Fibroblast of skin of left biceps (primary cell): ENCODE measurements at places on chromosomes 7 and 10.

GRCh38 chr10:12973149-12973718 lies 28.3 kb downstream of the CCDC3 start:
- DNase-seq = no peak

- no peak for DNase-seq
Observed at GRCh38 chr10:75726522-75727483, 295.4 kb downstream of the LRMDA start.

GRCh38 chr10:129521161-129522025 lies 54.4 kb downstream of the MGMT start:
- DNase-seq = no peak

DNA sequence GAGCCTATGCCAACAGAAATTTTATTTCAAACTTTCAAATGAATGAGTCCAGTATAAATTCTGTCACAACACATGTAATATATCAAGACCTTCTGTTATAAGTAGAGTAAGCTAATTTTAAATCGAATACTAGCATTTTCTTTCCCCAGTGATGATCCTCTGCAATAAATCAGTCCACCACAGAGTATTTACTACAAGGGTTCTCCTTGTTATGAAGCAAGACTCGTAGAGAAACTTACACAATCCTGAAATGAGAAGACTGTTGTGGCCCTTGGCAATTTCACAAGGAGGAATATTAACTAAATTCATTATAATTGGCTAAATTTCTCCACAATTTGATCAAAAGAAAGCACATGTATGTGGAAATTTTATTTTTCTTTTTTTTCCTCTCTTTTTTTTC lies 312.4 kb upstream of the DGKB start:
- DNase-seq = no peak

DNA sequence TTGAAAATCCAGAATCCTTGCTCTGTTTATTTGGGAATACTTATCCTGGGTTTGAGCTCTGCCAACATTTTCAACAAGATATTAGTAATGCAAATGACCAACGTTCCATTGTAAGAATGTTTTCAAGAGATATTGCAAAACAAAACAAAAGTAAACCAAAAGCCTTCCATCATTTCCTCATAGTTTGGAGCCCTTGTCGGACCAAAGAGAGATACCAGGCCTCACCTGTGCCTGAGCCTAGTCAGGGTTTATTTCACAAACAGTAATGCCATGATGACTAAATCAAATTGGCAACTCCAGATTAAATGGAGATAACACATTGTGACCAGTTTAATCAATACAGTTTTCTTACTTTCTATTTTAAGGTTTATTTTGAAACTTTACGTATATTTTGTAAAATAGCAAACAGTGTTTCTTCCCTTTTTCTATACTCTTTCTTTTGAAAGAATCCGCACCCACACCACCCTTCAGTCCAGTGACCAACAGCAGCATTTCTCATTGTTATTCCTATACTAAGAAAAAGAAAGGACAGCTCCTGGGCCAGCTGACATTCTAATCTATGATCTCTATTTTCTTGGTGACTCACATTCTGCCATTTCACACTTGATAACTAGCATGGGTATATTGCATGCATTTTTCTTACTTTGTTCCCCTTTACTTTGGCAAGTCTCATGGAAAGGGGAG lies 168.5 kb upstream of the MEOX2 start:
- DNase-seq = no peak

GRCh38 chr7:142057101-142057500 lies 54.4 kb upstream of the MGAM2 start:
- no peak for DNase-seq

DNA sequence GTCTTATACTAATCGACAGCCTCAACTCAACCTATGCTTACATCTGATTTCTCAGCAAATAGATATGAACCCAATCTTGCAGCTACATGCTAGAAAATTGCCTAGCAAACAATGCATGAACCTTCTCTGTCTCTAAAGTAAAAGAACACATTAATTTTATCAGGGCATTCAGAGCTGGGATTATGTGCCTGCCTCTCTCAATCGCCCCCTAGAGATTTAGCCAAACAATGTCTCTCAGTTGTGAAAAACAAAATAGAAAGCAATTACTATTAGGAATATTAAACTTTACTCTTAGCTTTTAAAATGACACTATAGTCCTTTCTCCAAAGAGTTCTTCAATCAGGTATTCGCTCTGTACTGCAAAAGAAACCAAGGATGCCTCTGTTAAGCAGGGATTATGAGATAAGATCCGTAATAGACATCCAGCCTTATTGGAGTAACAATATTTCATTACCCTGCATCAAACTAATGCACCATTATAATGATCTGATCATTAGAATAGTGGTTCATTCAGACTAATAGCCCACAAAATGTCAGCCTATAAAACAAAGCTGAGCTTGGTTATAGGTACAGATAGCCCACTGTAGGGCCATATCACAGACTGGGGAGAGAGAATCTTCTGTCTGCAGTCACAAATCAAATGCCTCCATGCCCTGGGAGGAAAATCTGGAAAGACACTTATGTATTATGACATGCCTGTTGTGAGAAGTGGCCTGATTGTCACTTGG lies 736.9 kb downstream of the PARD3 start:
- DNase-seq = no peak

- no peak for DNase-seq
Observed at GRCh38 chr10:84395581-84395980, 67.2 kb downstream of the CCSER2 start.

GRCh38 chr7:121872831-121873288 lies at the start of gene PTPRZ1:
Gene PTPRZ1 (plus strand): TSS chr7:121873161. CDS start chr7:121873500, 339 bp downstream.
- DNase-seq = no peak

DNA sequence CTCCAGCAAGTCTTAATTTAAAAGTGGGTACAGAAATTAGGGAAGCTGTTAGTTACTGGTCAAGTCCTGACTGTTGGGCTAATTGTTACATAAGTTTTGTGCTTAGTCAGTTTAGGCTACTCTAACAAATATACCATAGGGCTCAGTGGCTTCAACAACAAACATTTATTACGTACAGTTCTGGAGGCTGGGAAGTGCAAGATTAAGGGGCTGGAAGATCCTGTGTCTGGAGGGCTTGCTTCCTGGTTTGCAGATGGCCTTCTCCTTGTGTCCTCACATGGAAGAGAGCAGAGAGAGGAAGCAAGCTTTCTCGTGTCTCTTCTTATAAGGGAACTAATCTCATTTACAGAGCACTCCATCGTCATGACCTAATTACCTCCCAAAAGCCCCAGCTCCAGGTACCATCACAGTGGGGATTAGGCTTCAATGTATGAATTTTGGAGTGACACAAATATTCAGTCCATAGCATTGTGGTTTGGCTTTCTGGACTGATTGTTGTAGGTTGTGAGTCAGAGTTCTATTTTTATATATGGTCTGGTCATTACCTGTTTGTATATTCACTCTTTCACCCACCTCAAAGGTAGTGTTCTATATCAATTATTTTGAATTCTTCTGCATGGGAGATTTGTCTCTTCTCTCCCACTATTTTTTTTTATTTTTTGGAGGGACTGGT lies 17.1 kb downstream of the ST7 start:
- DNase-seq = no peak
